ENCODE measurements at places on chromosomes 7 and 10. TPM values are rescaled to one million over a fixed set of nuclear protein-coding genes. Genes with fewer than 3 reads are reported as not detected.

DNA sequence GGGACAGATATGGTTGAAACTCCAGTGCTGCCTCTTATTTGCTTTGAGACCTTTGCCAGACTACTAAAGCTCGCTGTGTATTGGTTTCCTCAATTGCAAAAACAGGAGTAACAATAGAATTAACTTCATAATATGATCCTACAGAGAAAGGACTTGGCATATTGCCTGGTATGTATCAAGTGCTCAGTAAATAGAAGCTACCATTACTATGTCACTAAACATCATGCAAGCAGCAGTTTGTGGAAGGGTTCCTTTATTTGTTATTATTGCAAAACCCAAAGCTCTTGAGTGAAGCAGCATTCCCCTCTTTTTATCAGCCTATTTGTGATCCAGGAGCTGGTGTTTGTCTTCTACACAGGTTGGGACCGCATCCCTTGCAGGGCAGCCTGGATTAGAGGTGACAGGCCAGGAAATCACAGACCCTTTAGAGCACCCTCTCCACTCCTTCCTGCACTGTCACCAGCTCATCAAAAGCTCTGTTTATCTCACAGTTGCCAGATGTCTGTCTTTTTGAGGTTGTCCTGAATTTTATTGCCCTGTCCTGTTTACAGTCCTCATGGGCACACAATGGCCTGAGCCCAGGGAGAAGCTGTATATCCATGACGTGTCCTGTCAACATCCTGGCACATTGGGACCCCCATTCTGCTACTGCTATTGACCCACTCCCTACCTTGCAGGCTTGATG lies 121.5 kb downstream of the SNX10 start:
- no peak for DNase-seq

DNA sequence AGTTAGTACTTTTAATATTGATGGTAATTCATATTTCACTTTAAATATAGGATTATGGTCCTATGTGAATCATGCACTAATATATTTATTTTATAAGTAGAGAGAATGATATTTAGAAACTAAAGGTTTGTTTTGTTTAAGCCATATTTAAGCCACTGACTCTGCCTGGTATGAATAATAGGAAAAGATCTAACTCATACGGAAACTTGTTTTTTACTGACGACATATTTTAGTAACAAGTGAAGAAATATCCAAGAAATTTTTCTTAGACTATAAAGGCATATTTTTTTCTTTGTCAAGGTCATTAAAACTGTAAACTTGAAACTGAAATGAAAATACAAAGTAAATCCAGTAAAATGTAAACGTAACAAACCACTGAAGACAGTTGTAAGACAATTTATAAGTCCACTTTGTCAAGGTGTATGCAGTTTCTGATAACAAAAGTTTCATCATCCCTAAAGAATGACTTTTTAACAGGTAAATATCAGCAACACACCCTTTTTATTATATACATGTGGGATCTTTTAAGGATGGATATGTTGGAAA lies 147.1 kb downstream of the PHF14 start:
- no peak for DNase-seq

DNA sequence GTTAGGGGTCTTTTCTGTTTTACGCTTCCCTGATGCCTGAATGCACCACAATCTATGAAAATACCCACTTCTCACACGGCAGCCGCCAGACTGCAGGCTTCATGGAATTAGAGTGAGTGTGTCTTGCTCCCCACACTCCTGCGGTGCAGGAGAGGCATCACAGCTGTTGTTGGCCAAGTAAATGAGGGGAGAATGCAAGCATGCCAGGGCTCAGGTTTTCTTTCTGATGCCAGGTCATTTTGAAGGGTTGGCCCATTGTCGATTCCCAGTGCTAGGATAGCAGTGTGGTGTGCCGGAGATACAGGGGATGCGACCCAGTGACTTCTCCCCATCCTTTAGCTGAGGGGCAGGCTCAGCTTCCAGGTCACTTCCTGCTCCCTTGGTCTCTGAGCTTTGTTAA lies 16.3 kb downstream of the CXCL12 start:
- no peak for DNase-seq

GRCh38 chr7:116210345-116211005 lies at the start of gene TES:
Gene TES, plus strand, starts transcription at chr7:116210539. Its CDS starts 169 bp downstream, at chr7:116210708.
- DNase-seq: peak; percentile 75

- DNase-seq: no peak
These were observed 448.7 kb upstream of the POM121L12 start for GRCh38 chr7:52586704-52587103.

DNA sequence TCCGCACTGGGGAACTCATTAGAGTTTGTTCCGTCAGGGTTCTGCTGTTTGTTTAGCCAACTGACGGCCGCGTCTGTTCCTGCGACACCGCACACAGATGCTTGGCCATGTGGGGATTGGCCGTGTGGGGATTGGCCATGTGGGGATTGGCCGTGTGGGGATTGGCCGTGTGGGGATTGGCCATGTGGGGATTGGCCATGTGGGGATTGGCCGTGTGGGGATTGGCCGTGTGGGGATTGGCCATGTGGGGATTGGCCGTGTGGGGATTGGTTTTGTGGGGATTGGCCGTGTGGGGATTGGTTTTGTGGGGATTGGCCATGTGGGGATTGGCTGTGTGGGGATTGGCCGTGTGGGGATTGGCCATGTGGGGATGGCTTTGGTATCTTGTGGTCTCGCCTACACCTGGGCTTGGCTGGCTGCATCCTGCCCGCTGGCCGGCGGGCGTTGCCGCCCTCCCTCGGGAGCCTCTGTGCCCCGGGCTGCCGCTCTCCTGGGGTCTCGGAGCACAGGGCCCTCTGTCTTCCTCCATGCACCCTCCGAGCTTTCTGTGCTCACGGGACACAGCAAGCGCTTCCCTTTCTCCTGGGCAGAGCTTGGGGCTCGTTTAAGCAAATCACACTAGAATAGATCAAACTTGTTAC lies 62.5 kb downstream of the NKX6-2 start:
- no peak for DNase-seq

DNA sequence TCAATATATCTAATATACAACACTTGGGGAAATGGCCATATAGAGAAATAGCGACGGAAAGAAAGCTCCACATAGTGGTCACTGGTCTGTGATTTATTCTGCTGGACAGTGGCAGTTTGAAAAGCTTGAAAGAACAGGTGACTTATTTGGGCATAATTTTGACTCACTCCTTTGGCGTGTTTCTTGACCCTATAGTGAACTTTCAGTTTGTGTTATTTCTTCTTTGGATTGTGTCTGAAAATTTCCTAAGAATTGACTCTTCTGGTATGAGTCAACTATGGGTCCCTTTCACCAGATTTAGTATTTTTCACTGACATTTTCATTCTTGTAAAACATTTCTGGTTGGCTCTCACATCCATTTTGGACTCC lies 25.8 kb upstream of the IMMP2L start:
- DNase-seq: no peak

Gene FAM237B
- total RNA-seq: not detected

DNA sequence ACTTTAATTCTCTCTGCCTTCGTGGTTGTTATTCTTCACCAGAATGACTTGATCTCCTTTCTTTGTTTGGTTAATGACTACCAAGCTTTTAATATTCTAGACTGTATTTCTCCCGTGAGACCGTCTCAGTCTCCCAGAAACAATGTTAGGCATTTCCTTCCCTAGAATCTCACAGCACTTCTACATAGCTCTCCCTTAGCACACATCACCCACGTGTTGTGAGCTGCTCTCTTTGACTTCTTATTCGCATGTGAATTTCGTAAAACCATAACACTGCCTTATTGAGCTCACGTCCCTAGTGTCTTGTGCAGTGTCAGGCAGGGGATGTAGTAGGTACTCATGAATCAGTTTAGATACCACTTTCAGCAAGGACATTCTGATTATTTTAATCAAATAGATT lies 57.5 kb upstream of the MGAM2 start:
- DNase-seq: no peak

DNA sequence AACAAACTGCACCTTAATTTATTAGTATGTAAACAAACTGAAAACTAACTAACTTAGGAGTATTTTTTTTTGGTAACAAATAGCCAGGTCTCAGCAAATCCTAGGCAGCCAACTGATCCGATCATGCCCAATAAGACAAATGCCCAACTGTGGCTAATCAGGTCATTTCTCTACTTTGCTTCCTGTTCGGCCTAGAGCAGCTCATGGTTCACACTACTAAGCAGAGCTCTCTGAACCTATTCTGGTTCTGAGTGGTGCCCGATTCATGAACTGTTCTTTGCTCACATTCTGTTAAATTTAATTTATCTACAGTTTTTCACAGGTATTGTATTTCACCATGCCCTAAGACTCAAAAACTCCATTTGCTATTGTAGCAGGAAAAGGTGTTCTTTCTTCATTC lies 55.1 kb downstream of the CCDC3 start:
- no peak for DNase-seq

DNA sequence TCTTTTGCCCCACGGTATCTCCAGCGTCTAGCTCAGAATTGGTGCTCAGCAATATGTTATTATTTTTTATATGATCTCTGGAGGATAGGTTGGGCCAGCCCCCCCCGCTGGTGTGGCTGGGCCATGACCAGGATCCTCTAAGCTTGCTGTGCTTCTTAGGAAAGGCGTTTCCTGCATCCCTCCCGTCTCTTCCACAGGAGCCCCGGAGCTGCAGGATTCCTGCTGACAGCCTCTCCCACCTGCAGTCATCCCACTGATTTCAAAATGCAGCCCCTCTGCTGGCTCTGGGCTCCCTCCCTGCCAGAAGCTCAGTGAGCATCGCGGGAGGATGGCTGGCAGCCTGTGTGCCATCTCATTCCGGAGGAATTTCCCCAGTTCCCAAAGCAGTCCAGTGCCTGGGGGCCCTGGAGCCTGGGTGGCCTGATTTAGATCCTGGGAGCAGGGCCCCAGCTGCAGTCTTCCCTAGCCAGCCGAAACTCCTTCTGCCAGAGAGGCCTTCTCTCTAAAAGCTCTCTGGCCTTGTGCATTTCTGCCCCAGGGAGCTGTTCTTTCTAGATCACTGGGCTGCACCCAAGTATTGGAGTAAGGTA lies 21.8 kb upstream of the GOLGA7B start:
- no peak for DNase-seq

- peak; percentile 37 for DNase-seq
These were observed 1.9 kb upstream of the ARHGAP22 start for GRCh38 chr10:48606530-48607355.

Gene SKIDA1
- 1.2 TPM for total RNA-seq

GRCh38 chr10:32516567-32517495 lies 70.9 kb downstream of the CCDC7 start:
- no peak for DNase-seq

- DNase-seq: no peak
These were observed 2.6 kb downstream of the ABCA13 start for GRCh38 chr7:48173756-48174382.

DNA sequence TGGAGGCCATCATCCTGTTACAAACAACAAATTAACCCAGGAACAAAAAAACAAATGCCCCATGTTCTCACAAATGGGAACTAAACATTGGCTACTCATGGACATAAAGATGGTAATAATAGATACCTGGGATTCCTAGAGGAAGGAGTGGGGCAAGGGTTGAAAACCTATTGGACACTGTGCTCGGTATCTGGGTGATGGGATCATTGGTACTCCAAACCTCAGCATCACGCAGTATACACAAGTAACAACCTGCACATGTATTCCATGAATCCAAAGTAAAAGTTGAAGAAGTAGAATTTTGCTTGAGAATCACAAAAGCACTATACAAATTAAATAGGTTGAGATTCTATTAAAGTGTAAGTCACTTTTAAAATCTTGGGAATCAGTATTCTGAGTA lies 16.7 kb downstream of the GHITM start:
- no peak for DNase-seq

Gene AMPH
- total RNA-seq: 4.9 TPM

DNA sequence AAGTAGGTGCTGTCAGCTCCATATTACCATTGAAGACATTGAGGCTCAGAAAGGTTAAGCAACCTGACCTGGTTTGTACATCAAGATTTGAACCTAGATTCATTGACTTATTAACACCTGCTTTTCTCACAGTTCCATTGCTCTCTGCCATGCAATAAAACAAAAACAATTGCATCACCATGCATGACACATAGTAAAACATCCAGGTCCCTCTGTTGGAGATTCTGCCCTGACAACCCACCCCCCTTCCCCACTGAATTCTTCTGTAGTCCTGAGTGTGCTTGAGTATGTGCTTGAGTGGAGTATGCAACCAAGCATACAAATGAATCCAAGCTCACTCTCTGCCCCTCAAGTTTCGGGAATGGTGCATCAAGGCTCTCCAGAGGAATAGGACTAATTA lies 6.0 kb upstream of the LMBR1 start:
- DNase-seq: no peak

Gene FOXP2
- total RNA-seq: 10.1 TPM

DNA sequence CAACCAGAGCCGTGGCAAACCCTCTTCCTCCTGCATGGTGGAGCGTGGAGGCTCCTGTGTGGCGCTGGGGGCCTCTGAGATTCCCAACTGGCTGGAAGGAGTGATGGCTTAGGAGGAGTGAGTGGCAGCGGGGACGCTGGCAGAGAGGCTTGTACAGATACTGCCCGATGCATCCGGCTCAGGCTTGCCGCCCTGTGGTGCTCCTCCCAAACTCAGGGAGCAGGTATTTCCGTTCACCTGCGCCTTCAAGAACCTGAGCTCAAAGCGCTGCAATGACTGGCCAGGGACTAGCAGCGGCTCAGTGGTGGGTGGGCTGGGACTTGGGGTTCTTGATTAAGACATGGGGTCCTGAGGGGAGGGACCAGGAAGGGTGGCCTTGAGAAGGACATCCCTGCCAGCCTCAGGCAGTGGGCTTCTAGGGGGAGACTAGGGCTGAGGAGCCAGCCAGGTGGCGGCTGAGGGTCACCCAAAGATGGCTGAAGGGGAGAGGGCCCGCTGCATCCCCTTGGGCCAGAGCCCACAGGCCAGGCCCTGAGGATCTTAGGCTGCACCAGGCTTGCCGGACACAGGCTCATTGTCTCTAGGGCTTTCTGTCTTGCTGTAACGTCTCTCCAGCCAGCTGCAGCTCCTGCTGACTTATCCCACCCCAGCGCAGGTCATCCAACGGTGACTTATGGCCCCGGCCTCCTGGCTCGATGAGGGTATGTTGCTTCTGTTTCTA lies 3.2 kb downstream of the ZNF775 start:
- no peak for DNase-seq

DNA sequence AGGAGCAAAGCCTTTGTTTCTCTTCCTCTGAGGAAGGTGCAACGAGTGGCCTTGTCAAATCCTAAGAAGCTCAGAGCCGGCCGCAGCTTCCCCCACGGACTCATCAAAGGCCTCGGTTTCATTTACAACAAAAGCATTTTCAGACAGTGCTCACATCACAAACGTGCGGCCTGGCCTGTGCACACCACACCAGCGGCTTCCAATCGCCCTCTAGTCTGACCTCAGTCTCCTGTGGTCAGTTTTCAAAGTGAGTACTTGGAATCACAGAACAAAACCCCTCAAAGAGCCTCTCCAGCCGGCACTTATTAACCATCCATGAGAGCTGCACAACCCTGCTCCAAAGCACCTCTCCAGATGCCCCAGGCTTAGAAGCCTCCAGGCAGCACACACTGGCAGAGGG lies 3.3 kb downstream of the RADIL start:
- DNase-seq: no peak
